ENCODE measurements at places on chromosomes 1 and 21.

DNA sequence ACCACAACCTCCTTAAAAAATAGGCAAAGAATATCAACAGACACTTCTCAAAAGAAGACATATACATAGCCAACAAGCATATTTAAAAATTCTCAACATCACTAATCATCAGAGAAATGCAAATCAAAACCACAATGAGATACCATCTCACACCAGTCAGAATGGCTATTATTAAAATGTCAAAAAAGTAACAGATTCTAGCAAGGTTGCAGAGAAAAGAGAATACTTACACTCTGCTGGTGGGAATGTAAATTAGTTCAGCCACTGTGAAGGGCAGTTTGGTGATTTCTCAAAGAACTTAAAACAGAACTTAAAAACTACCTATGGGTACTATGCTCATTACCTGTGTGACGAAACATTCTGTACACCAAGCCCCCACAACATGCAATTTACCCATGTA is 20.7 kb downstream of the CD1B start:
- DNase-seq = no peak

DNA sequence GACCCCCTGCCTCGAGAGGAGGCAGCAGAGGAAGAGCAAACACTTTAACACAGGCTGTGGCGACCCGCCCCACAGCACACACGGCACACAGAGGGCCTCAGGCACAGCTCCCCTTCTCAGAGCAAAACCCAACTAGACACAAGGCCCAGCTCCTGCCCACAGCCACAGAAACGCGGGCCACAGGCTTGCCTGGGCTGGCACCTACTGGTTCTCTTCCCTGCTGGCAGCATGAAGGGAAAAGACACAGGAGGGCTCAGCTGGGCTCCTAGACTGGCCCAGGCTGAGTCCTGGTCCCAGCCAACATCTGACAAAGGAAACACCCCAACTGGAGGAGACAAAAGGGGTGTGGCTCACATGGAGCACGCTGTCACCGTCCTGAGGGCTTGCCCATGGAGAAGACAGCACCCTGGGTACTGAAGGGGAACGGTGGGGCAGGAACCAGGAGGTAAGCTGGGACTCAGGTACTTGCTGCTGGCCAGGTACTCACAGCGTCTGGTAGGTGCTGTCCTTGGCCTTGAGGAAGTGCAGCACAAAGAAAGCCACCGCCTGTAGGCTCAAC is 3.5 kb downstream of the CD164L2 start:
- DNase-seq = no peak

DNA sequence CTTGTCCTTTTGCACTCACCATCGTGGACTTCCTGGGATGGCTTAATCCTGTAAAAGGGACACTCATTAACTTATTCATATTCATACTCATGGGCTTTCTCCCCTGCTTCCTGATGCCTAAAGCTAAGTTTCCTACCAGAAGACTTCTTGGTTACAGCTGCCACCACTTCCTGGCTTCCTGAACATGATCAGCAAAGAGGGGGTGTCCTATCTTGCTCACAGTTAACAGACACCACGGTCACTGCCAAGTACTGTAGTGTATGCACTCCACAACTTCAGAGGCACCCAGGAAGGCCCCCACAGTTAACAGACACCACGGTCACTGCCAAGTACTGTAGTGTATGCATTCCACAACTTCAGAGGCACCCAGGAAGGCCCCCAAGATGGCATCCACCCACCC is 177.8 kb downstream of the SIPA1L2 start:
- DNase-seq = no peak

DNA sequence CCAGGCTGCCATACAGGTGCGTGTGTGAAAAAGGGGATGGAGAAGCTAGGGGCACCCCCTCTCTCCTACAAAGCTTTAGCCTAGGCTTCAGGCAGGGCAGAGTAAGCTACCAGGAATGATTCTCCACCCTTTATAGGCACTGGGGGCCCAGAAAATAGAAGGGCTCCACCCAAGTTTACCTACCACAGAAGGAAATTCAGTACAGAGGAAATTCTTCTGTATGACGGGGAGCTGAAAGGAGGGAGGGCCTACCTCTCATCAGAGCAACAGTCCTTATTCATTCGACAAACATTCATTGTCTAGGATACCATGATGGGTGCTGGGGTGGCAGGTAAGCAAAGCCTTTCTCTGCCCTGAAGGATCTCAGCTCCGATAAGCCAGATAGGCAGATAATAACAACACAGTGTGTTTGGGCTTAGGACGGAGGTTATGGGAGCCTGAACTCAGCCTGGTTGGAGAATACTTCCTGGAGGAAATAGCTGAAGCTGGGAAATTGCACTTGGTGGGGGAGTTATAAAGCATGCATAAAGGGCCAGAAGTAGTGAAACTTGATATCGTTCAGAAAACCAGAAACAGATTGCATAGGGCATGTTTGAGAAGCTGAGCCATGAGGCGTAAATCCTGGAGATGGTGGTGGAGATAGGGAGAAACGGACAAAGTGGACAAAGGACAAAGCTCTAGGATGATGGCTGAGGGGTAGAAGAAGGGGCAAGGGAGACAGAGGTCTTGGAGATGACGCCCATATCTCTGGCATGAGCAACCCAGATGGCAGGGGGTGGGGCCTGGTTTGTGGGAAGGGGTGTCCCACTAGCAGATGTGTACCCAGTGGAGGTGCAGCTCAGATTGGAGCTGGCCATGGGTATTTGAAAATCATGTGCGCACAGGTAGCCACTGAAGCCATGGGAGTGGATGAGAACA is 5.3 kb upstream of the P3R3URF start:
- no peak for DNase-seq

DNA sequence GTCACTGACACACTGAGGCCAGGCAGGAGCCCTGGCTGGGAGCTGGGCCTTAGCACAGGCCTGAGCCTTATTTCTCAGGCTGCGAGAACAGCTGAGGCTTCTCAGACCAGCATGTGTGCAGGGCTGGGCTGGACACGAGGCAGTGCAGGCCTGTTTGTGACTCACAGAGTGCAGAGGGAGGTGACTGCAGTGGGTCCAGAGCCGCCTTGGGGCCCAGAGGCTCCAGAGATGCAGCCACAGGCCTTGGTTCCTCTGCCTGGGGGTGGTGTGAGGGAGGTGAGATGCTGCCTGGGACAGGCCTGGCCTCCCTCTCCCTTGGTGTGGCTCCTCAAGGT is 61.2 kb upstream of the ETV3 start:
- DNase-seq = no peak

DNA sequence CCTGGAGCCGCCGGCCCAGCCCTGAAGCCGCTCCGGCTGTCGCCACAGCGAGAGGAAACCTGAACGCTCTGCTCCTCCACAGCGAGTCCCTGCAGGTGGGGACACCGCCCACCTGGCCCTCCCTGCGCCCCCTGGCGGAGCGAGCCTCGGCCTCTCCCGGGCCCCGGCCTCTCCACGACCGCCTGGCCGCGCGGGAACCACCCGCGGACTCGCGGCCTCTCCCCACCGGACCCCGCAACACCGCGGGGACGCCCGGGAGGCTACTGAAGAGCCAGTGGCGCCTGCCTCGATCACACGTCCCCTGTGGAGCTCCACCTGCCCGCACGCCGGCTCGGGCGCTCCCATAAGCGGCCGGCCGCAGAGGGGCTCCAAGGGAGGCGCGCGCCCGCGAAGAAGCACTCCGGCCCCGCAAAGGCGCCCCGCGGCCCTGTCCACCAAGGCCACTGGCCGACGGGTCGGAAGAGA is 109.6 kb downstream of the KCNN3 start:
- DNase-seq = peak; percentile 71

GRCh38 chr1:164137273-164137925 is 421.6 kb upstream of the PBX1 start:
- no peak for DNase-seq

GRCh38 chr1:211653293-211653692 is 22.1 kb downstream of the NEK2 start:
- no peak for DNase-seq

- DNase-seq = no peak
Observed at GRCh38 chr21:46286648-46287002, 483 bp downstream of the YBEY start.

- DNase-seq = no peak
Observed at GRCh38 chr1:53316766-53317581, 10.9 kb downstream of the LRP8 start.

GRCh38 chr1:46394108-46394871 is at the start of gene FAAH:
Gene FAAH, plus strand, starts transcription at chr1:46394317. Its CDS starts 32 bp downstream, at chr1:46394349.
- no peak for DNase-seq
